ENCODE measurements at places on chromosomes 13 and 19.

GRCh38 chr13:74074723-74075122 lies 59.5 kb downstream of the KLF12 start:
- DNase-seq: peak; percentile 23

DNA sequence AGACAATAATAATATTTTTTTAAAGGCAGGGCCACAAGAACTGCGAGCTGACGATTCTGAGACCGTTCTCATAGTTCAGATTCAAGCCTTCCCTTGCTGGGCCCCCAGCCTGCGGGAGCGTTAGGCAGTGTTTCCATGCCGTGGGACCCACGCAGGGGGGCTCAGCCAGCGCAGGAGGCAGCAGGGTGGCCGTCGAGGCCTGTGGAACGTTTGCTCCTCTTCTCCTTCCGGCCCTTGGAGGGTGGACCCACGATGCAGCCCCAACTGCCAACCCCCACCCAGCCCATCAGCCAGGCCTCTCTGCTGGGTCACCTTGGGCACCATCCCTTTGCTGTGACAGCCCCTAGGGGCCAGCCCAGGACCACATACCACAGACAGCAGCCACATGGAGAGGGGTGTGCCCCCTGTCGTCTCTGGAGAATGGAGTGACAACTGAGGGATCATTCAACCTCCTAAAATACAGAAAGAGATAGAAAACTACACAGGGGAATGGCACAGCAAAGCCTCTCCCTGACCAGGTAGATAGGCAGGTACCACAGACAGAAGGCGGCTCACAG lies 46.8 kb downstream of the PDCD5 start:
- DNase-seq: no peak

DNA sequence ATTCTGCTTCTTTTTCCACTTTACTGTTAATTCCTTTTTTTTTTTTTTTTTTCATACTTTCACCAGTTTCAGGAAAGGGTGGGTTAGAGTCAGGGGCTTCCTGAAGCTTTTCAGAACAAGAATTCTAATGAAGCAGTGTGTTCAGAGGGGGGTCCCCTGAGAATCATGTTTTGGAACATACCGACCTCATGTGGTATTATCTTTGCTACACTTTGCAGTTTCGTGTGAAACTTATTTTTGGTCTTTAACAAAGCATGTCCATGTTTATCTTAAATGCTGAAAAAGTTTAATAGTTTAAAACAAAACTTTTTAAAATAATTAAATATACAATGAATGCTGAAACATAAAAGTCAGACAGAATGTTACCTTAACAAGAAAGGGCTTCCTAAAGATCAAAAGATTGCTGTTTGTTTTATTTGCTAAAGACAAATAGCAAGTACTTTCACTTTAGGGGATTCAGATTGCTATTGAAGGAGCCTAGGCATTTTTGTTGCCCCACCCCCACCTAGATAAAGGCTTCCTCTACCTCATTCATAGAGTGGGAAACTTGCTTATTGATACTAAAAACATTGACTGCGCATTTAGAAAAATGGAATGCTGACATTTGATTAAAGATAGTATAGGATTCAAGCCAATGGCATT lies 21.1 kb upstream of the POMP start:
- DNase-seq: no peak

GRCh38 chr19:55436847-55437246 lies 6.3 kb downstream of the SHISA7 start:
- DNase-seq: no peak

GRCh38 chr19:3403489-3404323 lies 37.3 kb downstream of the NFIC start:
- no peak for DNase-seq

DNA sequence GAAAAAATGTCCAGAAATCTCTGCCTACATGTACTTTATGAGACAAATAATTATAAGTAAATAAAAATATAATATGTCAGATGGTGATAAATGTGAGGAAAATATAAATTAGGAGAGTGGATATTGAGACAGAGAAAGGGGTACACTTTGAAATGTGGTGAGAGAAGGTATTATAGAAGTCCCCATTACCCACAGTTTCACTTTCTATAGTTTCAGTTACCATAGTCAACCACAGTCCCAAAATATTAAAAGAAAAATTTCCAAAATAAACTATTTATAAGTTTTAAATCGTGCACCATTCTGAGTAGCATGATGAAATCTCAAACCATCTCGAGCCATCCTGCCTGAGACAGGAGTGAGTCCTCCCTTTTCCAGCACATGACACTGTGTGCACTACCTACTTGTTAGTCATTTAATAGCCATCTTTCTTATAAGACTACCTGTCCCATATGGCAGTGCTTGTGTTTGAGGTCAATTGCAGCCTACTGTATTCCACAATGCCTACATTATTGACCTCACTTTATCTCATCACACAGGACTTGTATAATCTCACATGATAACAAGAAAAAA lies 653.7 kb downstream of the DACH1 start:
- DNase-seq: no peak

DNA sequence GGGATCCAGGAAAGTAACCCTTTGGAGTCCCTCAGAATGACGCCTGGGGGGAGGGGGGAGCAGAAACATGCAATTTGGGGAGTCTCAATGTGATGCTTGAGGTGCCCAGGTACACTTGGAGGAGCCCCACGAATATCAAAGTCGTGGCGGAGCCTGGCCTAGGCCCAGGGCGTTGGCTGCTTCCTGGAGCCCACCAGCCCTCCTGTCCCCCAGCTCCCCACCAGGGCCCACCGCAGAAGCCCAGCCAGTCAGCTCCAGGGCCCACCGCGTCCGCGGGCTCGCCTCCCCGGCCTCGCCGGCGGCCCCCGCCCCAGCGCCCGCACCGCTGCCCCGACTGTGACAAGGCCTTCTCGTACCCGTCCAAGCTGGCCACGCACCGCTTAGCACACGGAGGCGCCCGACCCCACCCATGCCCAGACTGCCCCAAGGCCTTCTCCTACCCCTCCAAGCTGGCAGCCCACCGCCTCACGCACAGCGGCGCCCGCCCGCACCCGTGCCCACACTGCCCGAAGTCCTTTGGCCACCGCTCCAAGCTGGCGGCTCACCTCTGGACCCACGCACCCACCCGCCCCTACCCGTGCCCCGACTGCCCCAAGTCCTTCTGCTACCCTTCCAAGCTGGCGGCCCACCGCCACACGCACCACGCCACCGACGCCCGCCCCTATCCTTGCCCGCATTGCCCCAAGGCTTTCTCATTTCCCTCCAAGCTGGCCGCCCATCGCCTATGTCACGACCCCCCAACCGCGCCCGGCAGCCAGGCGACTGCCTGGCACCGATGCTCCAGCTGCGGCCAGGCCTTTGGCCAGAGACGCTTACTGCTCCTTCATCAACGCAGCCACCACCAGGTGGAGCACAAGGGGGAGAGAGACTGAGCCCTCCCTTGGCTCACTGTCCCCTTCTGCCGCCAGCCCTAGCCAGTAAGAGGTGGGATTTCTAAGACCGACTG lies 2.1 kb downstream of the ZNF575 start:
- DNase-seq: peak; percentile 26

- DNase-seq: no peak
These were observed 74.5 kb upstream of the RAP2A start for GRCh38 chr13:97359181-97360057.

DNA sequence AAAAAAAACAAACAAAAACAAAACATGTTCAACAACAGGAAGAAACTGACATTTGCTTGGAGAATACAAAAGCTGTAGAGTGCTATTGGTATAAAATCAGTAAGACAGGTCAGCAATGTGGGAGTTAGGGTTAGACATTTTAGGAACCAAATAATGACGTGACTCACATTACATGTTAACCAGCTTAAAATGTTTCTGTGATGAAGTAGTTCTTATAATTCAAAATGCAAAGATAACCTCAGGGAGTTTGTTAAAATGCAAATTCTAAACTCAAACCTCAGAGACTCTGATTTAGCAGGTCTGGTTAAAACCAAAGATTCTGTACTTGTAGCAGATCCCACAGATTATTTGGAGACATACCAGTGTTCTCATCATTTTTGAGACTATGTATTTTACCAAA lies 549.4 kb upstream of the SLITRK1 start:
- DNase-seq: no peak

DNA sequence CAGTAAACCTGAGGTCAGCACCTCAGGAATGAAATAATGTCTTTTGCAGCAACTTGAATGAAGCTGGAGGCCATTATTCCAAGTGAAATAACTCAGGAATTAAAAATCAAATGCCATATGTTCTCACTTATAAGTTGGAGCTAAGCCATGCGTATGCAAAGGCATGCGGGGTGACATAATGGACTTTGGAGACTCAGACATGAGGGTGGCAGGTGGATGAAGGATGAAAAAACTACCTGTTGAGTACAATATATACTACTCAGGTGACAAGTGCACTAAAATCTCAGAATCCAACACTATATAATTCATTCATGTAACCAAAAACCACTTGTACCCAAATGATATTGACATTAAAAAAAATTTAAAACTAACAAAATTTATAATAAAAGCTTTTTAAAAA lies 1416.9 kb downstream of the UQCRFS1 start:
- DNase-seq: no peak

DNA sequence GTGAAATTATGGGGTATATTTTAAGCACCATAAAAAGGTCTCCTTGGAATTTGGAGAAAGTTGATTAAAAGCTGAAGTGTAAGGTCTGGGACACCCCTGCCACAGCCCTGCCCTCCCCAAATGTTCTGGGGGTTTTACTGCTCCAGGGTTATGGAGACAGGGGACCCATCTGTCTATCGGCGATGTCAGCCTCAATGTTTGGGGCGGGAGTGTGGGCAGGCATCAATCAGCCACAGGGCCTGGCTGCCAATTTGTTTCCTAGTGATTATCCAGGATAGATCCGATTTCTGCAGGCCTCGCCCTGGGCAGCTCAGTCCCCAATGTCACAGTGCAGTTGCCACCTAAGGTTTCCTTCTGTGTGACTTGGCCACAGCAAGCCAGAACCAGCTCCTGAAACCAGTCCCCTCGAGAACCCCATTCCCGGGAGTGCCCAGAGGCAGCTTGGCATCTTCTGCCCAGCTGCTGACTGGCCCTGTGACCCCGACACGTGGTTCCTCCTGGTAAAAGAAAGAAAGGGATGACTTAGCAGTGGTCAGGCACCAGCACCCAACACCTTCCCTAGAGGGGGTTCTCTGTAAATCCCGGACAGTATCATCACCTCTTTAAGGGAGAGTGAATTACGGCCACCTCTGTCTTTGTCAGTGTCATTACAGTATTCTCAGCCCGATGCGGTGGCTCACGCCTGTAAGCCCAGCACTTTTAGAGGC lies 41.6 kb downstream of the MYO9B start:
- DNase-seq: no peak

GRCh38 chr19:51431124-51431523 lies 13.7 kb upstream of the SIGLEC10 start:
- no peak for DNase-seq

- DNase-seq: no peak
These were observed 86.4 kb downstream of the RGCC start for GRCh38 chr13:41543664-41544300.

DNA sequence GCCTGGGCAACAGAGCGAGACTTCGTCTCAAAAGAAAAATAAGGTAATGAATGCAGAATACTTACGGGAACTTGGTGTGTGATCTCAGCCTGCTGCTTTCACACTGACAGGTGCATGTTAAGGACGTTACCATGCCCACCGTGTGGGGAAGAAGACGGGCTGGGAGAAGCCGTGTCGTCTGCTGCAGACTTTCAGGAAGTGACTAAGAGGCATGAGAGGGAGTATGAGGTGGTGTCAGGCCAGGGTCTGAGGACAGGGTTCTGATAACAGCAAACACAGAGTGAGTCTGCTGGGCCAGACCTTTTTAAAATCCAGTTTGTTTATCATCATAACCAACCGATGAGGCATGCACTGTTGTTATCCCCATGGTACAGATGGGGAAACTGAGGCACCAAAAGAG lies 13.6 kb upstream of the GALP start:
- no peak for DNase-seq

GRCh38 chr13:59352600-59352999 lies 811.1 kb downstream of the DIAPH3 start:
- DNase-seq: no peak

- DNase-seq: peak; percentile 57
These were observed 6.7 kb downstream of the PPP1R37 start for GRCh38 chr19:45099467-45100191.

- DNase-seq: no peak
These were observed 200.2 kb downstream of the MTUS2 start for GRCh38 chr13:29020314-29020713.

GRCh38 chr19:35545001-35545854 lies at the start of gene TMEM147:
TMEM147 (plus strand) TSS chr19:35545626; CDS start chr19:35545740, 114 bp downstream.
- DNase-seq: peak; percentile 51

DNA sequence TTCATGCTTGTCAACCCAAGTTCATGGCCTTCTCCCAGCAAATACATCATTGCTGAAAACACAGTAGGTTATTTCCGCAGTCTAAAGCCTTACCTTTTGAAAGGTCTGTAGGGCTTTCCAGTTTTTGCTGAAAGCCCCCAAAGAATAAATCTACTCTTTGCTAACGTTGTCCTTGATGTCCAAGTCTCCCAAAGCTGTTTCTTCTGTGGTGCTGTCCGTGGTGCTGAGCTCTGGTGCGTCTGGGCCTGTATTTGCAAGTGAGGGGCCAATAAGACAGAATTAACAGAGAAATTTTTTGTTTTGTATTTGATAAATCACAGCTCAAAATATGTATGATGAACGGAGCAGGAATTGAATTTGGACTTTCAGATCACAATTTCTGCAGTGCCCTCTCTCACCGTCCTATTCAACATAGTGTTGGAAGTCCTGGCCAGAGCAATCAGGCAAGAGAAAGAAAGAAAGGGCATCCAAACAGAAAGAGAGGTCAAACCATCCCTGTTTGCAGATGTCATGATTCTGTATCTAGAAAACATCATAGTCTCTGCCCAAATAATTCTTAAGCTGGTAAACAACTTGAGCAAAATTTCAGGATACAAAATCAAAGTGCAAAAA lies 9.8 kb upstream of the LGALS16 start:
- no peak for DNase-seq

GRCh38 chr19:33063356-33063752 lies 1.3 kb downstream of the RHPN2 start:
- no peak for DNase-seq

DNA sequence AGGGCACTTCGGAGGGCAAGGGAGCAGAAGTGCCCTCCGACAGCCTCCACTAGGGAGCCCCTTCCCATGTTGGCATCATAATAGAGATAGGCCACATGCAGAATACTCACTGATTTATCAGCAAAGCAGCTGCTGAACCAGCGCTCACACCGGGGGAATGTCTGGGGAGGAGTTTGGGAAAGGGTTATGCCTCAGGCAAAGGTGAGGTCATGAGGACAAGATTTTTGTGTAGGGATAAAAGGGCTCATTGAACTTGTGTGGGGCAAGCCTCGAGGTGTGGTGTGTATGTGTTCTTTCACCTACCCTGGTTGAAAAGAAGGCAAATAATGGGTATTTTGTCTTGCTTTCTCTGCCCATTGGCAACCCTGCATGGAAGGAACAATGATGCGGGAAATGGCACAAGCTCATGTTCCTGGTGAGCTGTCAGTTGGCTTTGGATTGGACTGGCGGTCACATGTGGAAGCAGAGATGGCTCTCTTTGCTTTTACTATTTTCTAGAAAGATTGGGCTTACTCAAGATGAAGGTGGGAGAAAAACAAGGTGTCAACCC lies 39.1 kb upstream of the SLC7A9 start:
- peak; percentile 67 for DNase-seq
